Erythroblast (primary cell): ENCODE measurements at places on chromosomes 7 and 10.

GRCh38 chr7:51444936-51445335, 128.3 kb upstream of the COBL start:
- no peak for DNase-seq

DNA sequence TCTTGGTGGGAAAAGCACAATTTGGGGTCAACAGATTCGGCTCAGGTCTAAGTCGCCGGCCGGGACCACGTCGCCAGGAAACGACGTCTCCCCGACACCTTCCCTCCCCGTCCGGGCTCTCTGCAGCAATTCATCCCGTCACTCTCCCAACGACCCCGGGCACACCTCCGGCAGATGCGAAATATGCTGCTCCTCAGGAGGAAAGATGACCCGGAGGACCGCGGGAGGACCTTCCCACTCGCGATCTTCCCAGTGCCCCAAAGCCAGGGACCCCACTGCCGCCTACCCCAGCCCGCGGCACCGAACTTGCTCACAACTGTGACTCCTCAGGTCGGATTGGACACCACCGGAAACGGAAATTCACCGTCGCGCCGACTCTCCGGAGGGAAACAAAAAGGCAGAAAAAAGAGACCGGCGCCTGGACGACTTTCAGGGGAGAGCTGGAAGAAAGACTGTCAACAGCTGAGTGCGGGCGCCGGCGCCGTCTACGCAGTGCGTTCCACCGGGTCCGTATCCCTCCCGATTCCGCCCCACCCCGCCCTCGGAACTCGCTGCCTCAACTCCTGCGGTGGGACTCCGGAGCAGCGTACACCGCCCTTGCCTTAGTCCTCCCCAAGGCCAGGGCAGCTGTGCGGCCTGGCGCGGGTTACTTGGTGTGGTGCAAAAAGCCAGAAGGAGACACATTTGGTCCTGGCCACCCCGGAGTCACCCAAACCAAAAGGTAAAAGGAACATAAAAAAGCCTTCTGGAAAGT, 13.8 kb upstream of the SEC24C start:
- peak; percentile 93 for DNase-seq

DNA sequence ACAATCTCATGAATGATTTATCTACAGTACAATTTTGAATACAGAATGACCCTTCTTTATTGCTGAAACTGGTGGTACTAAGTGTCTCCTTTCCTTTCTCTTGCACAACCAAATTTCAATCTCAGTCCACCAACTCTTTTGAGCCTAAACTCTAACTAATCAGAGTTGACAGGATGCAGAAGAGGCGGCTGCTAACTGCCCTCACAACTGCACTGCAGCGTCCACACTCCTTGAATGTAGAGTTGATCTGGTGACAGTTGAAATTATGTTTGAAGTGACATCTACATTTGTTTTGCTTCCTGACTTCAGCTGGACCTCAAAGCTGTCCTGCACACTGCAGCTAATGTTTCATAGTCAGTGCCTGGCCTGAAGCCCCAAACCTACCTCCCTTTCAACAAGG, 139.6 kb downstream of the ZMYND11 start:
- no peak for DNase-seq

DNA sequence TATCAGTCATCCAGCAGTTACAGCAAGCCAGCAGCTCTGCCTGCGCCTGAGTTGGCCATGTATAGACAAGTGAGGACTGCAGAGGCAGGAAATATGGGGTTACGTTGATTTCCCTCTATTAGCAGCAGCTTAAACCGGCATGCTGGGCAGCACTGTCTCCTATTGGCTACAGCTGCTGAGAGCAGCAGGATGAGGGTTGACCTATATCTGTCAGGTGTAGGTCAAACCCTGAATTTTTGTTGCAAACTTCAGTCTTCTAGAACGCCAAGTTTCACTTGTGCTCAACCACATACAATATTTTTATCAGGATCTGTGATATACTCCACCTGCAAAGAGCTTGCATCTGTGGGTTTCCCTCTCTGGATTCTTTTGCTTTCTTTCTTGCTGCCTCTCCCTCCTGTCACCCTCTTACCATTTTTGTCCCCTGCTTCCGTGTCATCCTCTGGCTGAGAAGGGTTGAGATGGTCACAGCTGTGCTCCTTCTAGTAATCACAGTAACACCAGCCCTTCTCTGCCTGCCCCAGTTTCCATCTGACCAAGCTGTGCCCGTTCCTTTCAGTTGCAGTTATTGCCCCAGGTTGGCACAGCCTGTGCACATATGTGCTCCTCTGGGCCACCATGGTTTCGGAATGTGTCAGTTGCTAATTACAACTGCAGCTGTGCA, 23.8 kb upstream of the GLCCI1 start:
- no peak for DNase-seq

DNA sequence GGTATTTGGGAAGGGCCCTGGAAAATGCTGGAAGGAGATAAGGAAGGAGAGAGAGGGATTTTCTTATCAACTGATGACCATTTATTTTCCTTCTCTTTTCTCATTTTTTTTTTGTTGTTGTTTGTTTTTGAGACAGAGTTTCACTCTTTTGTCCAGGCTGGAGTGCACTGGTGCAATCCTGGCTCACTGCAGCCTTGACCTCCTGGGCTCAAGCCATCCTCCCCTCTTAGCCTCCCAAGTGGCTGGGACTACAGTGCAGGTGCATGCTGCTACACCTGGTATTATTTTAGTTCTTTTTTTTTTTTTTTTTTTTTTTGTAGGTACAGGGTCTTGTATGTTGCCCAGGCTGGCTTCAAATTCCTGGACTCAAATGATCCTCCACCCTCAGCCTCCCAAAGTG, 52.2 kb downstream of the HIP1 start:
- DNase-seq, result no peak

GRCh38 chr7:101226721-101227120, 8.8 kb downstream of the ZNHIT1 start:
- no peak for DNase-seq

DNA sequence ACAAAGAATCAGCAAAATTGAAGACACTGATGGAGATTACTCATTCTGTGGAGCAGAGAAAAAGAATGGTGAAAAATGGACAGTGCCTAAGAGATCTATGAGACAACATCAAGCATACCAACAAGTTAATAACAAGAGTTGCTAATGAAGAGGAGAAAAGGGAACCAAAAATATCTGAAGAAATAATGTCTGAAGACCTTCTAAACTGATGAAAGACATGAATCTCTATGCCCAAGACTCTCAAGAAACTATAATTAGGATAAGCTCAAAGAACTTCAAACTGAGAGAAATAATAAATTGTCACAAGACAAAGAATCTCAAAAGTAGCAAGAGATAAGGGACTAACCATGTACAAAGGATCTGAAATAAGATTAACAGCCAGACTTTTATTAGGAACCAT, 93.4 kb downstream of the ZNF33B start:
- DNase-seq, result no peak

- no peak for DNase-seq
Measured at GRCh38 chr7:138477081-138477578, 17.1 kb downstream of the TRIM24 start.

- no peak for DNase-seq
Measured at GRCh38 chr7:112439476-112439875, 10.8 kb upstream of the IFRD1 start.

DNA sequence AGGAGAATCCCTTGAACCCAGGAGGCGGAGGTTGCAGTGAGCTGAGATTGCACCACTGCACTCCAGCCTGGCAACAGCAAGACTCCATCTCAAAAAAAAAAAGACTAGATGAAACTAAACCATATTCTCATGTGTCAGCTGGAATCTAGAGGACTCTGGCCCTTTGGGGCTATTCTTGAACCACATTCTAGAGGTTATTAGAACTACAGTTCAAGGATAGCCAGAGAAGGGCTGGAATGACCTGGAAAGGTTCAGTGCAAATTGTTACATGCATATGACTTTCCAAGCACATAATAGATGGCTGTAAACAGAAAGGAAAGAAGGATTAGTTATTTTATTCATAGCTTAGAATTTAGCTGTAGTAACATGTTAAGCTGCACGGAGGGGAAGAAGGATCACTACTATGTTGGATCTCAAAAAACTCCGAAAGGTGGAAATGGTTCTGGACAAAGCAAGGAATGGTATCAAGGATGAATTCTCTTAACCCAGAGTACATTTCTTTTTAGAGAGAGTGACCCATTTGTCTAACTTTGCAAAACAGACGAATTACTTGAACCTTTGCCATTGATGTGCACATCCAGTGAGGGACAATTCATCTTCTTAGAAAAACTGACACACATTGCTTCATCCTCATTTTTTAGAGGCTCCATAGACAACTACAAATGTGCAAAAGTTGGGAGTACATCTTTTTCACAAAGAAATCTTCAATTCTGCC, 124.0 kb upstream of the SAMD8 start:
- DNase-seq, result no peak

DNA sequence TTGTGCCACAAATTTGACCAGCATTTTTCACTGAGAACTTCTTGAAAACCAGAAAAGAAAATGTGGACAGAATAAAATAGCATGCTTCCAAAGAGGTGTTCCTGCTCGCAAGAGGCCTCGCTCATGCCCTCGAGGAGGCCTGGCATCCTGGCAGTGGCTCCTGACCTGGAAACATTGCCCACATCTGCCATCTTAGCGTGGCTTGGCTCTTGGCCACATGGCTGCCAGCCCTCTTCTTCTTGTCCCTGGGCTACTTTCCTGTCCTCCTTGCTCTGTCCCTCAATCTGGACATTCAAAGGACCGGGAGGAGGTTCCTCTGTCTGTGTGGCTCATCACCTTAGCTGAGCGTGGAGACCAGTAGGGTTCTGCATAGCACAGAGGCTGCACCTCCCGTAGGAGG, 131.6 kb upstream of the TMEM72 start:
- DNase-seq, result no peak

- DNase-seq, result no peak
Measured at GRCh38 chr7:16563281-16564022, 36.8 kb downstream of the LRRC72 start.

- no peak for DNase-seq
Measured at GRCh38 chr7:73446682-73447081, 13.1 kb downstream of the FZD9 start.

GRCh38 chr10:15122477-15123030, 25.4 kb downstream of the RPP38 start:
- DNase-seq, result no peak

- no peak for DNase-seq
Measured at GRCh38 chr10:88668465-88668864, 4.2 kb downstream of the LIPF start.

GRCh38 chr7:26673271-26673670, 191.1 kb downstream of the SKAP2 start:
- DNase-seq, result no peak

- DNase-seq, result no peak
Measured at GRCh38 chr10:78895469-78895868, 173.3 kb upstream of the ZMIZ1 start.

GRCh38 chr7:105011141-105011830, 2.7 kb upstream of the KMT2E start:
- peak; percentile 55 for DNase-seq

- DNase-seq, result peak; percentile 62
Measured at GRCh38 chr7:24978843-24979469, 1.0 kb downstream of the OSBPL3 start.

GRCh38 chr7:46492466-46492865, 571.4 kb upstream of the IGFBP3 start:
- DNase-seq, result no peak

DNA sequence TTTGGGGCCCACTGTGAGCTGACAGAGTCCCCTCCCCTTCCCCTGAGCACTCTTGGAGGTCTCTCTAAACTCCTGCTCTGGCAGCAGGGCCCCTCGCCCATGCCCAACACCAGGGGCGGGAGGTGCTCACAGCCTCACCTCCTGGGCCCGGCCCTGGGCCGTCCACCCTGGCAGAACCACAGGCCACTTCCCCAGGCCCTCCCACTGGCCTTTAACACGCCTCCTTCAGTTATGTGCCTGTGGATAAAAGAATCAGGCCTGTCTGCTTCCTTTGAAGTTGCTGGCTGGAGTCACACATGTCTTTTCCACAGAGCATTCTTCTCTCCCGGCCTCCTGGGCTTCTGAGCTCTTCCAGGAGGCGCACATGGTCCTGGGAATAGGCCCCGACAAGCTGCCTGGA, 10.2 kb downstream of the MYL10 start:
- DNase-seq, result no peak

DNA sequence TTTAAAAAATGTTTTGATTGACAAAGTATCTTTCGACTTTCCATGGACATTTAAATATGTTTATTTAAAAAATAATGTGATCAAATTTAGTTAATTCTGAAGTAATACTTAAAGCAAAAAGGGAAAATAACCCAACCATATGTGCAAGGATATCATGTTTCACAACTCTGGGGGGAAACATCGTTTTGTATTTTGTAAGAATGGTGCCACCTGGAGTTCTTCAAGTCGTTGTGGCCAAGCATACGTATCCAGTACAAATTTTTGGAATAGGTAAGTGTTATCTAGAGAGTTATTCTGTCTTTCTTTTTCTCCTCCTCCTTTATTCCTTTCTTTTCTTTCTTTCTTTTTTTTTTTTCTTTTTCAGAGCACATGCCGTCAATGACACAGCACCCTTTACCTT, 176.2 kb upstream of the CSTF2T start:
- DNase-seq, result no peak

DNA sequence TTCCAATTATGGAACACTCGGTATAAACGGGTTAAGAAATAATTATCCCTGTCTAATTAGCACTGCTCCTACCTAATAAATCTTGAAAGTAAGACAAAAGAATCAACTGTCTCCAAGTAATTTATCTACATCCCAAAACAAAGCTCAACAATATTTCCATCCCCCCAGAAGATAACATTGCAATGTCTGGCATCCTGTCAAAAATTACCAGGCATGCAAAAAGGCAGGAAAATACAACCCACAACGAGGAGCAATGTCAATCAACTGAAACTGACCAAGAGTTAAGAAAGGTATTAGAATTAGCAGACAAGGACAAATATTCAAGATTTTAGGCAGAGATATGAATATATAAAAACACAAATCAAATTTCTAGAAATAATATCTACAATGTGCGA, 84.5 kb upstream of the SVIL start:
- DNase-seq, result no peak

- no peak for DNase-seq
Measured at GRCh38 chr7:23971031-23971430, 261.0 kb downstream of the STK31 start.

DNA sequence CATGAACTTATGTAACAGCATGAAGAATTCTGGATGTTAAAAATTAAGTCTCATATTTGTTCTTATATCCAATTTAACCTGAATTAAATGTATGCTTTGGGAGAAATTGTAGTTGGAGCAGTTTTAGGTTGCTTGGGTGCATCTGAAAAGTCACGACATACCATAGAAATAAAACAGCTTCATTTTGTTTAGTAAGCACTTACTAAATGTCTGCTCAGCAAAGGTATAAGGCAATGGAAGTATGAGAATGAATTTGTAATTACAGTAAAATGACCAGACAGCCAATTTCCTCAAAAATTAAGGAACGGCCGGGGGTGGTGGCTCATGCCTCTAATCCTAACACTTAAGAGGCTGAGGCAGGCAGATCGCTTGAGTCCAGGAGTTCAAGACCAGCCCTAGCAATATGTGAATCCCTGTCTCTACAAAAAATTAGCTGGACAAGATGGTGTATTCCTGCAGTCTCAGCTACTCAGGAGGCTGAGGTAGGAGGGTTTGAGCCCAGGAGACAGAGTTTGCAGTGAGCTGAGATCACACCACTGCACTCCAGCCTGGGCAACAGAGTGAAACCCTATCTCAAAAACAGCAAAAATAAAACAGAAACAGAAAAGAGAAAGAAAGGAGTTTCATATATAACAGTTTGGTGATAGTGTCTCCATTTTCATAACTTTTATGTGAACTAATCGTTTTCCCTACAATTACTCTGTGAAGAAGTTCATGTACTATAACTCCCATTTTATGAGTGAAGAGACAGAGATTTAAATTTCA, 47.2 kb upstream of the KLF6 start:
- no peak for DNase-seq
